ENCODE measurements at places on chromosomes 12 and 14. TPM values are rescaled to one million over a fixed set of nuclear protein-coding genes. Genes with fewer than 3 reads are reported as not detected.

The RPGRIP1 gene
- 0.19 TPM for total RNA-seq

The KLHL33 gene
- under 0.01 TPM for total RNA-seq

The CISTR gene
- total RNA-seq = not detected

The PTGER2 gene
- total RNA-seq = under 0.01 TPM

The IAPP gene
- not detected for total RNA-seq

The SPX gene
- total RNA-seq = 0.16 TPM

The SLC24A4 gene
- total RNA-seq = 0.06 TPM

The NYNRIN gene
- 13.8 TPM for total RNA-seq

The ACSM4 gene
- not detected for total RNA-seq

The AQP6 gene
- not detected for total RNA-seq

The SRRM4 gene
- not detected for total RNA-seq

The TTC5 gene
- total RNA-seq = 38.6 TPM

The CLEC7A gene
- 0.25 TPM for total RNA-seq

The GLIPR1L1 gene
- total RNA-seq = not detected

The C14orf39 gene
- not detected for total RNA-seq

The TAS2R8 gene
- total RNA-seq = not detected

The APPL2 gene
- 10.7 TPM for total RNA-seq
